ENCODE measurements at places on chromosomes 5 and 9.

DNA sequence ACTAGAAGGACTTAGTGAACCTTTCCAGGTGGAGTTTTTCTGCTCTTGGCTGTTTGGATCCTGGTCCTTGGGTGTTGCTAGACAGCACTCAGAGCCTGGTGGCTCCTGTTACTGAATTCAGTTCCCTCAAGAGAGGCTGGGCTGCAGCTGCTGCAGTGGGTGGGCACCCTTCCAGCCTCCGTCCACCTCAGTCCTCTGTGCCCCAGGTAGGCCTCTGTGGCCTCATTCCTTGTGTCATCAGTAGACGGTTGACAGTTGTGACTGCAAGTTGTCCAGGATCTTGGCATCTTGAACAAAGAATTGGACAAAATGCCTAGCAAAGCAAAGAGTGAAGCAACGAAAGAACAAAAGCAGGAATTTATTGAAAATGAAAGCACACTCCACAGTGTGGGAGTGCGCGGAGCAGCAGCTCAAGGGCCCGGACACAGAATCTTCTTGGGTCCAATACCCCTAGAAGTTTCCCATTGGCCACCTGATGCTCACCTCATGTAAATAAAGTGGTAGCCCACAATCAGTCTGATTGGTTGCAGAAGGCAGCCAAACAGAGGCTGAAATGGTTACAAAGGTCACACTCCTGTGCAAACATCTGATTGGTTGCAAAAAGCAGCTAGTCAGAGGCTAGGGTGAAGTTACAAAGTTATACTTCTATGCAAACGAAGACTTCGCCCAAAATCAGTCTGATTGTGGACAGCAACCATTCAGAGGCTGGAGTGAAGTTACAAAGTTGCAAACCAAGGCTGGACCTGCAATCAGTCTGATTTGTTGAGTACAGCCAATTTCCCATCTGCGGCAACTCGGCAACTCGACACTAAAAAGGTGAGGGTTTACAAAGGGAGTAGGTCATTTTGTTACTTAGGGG is 40.1 kb downstream of the F2R start:
- DNase-seq, result no peak

- no peak for DNase-seq
Measured at GRCh38 chr9:94159069-94159939, 75.0 kb downstream of the PTPDC1 start.

DNA sequence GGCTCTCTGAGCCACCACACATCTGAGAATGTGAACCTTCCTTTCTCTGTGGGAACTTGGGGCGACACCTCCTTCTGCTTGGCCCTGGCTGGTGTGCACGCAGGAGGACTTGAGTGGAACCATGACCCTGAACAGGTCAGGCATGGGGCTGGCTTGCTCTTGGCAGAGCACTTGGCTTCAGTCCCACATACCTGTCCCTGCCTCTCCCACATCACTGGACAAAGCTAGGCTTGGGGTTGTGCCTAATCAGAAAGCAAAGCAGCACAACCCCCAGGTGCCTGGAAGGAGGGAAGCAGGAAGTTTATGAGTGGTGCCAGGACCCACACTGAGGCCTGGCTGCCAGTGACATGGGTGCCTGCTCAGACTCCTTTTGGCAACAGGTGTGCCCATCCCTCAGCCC is 13.2 kb downstream of the GADD45G start:
- no peak for DNase-seq

DNA sequence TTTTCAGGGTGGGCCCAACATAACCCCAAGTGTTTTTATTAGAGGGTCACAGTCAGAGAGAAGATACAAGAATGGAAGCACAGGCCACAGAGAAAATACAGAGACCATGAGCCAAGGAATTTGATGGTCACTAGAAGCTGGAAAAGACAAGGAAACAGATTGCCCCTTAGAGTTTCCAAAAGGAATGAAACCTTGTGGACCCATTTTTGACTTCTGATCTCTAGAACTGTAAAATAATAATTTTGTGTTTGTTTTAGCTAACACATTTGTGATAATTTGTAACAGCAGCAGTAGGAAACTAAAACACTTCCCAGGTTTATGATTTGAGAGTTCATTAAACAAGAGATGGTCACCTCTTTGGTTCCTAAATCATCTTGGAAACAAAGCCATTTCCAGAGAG is 21.8 kb downstream of the CDKN2A start:
- DNase-seq, result no peak

GRCh38 chr5:151469992-151470391 is 22.6 kb downstream of the SLC36A1 start:
- DNase-seq, result no peak

DNA sequence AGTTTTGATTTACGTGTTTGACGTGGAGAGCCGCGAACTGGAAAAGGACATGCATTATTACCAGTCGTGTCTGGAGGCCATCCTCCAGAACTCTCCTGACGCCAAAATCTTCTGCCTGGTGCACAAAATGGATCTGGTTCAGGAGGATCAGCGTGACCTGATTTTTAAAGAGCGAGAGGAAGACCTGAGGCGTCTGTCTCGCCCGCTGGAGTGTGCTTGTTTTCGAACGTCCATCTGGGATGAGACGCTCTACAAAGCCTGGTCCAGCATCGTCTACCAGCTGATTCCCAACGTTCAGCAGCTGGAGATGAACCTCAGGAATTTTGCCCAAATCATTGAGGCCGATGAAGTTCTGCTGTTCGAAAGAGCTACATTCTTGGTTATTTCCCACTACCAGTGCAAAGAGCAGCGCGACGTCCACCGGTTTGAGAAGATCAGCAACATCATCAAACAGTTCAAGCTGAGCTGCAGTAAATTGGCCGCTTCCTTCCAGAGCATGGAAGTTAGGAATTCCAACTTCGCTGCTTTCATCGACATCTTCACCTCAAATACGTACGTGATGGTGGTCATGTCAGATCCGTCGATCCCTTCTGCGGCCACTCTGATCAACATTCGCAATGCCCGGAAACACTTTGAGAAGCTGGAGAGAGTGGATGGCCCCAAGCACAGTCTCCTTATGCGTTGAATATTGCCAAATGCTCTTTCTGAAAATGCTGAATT is 850 bp downstream of the RRAGA start:
- DNase-seq, result no peak

DNA sequence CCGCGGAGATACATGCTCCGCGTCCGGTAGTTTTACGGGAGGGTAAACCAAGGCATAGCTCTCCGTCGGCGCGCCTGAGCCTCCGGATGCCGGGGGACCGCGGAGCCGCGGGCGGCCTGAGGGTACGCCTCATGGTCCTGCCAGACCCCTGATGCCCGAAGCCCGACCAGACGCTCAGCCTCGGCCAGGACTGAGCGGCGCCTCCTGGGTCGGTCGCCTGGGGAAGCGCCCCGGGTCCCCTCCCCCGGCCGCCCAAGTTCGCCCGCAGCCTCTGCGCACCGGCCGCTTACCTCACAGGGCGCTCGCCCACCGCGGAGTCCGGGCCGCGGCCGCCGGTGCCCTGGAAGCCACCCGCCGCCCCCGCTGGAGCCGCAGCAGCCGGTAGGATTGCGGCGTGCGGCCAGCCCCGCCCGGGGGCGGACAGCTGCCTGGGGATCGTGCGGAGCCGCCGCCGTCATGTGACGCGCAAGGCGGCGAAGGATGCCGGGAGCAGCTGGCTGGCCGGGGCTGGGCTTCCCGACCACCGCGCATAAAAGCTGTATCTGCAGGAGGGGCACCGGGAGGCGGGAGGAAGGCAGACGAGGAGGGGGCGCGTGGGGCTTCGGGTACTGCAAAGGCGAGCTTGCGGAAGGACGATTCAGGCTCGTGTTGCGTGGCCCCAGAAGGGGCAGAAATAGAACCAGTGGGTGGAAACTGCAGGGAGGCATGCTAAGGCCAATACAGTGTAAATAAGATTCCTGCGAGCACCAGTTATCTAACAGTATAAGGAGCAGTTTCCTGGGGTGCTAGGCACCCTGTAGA is at the start of gene FBXO10:
Gene FBXO10, minus strand, starts transcription at position 460 of the 801 bp plus-strand sequence. CDS start 34,612 bp downstream, outside the sequence.
- DNase-seq, result peak; percentile 11

DNA sequence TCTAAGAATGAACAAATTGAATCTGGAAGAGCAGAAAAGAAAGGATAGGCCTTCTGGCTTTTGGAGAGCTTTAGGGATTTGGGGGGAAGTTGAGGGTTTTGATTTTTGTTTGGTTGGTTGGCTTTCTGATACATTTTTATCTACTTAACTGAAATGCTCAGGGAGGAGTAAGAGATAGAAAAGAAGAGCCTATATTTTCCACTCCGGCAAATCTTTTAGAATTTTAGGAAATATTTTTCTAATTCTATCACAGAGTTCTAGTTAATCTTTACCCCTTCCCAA is 25.8 kb upstream of the FST start:
- no peak for DNase-seq

- DNase-seq, result no peak
Measured at GRCh38 chr5:849651-850301, 1.0 kb downstream of the ZDHHC11 start.

- no peak for DNase-seq
Measured at GRCh38 chr5:157180374-157181264, at the start of gene ITK. Gene ITK (plus strand): TSS chr5:157180840. CDS start chr5:157180978, 138 bp downstream.

GRCh38 chr5:176183321-176184074 is 54.7 kb upstream of the SIMC1 start:
- DNase-seq, result no peak

GRCh38 chr5:174315471-174315870 is 270.0 kb downstream of the NSG2 start:
- no peak for DNase-seq

- DNase-seq, result no peak
Measured at GRCh38 chr9:26296910-26297572, 595.6 kb downstream of the CAAP1 start.

All from activated CD4-positive, alpha-beta T cell treated with anti-CD3 and anti-CD28 coated beads for 1 hour (primary cell).